HFFc6 (cell line): ENCODE measurements at places on chromosomes 16 and 17. TPM values are rescaled to one million over a fixed set of nuclear protein-coding genes. Genes with fewer than 3 reads are reported as not detected.

- no peak for DNase-seq
Observed at GRCh38 chr16:66568355-66568754, 2.1 kb downstream of the CMTM1 start.

Gene SLFN12
- total RNA-seq, result 27.3 to 35.6 TPM (median 29.7 TPM) in 3 replicates

Gene KRTAP4-4
- total RNA-seq, result not detected in 3 replicates

- peak; percentile 38 for DNase-seq
Observed at GRCh38 chr16:89473791-89474414, 16.5 kb downstream of the ANKRD11 start.

GRCh38 chr16:24523569-24523968, 15.8 kb upstream of the RBBP6 start:
- DNase-seq, result no peak

Gene TMEM220
- 3.6 to 5.0 TPM (median 4.6 TPM) in 3 replicates for total RNA-seq
